HepG2 (cell line): ENCODE measurements at places on chromosomes 1 and 21. TPM values are rescaled to one million over a fixed set of nuclear protein-coding genes. Genes with fewer than 3 reads are reported as not detected.

GRCh38 chr1:22674410-22674749 lies 21.3 kb downstream of the C1QB start:
- DNase-seq: no peak

- no peak for DNase-seq
These were observed 3.8 kb downstream of the TRAF5 start for GRCh38 chr1:211330282-211330936.

- DNase-seq: peak; percentile 43
These were observed 45.7 kb downstream of the PSMG1 start for GRCh38 chr21:39137248-39138178.

GRCh38 chr1:225694151-225694603 lies 41.3 kb upstream of the ENAH start:
- peak; percentile 98 for DNase-seq

- DNase-seq: no peak
These were observed 2.4 kb downstream of the NUDT17 start for GRCh38 chr1:145847827-145848226.

DNA sequence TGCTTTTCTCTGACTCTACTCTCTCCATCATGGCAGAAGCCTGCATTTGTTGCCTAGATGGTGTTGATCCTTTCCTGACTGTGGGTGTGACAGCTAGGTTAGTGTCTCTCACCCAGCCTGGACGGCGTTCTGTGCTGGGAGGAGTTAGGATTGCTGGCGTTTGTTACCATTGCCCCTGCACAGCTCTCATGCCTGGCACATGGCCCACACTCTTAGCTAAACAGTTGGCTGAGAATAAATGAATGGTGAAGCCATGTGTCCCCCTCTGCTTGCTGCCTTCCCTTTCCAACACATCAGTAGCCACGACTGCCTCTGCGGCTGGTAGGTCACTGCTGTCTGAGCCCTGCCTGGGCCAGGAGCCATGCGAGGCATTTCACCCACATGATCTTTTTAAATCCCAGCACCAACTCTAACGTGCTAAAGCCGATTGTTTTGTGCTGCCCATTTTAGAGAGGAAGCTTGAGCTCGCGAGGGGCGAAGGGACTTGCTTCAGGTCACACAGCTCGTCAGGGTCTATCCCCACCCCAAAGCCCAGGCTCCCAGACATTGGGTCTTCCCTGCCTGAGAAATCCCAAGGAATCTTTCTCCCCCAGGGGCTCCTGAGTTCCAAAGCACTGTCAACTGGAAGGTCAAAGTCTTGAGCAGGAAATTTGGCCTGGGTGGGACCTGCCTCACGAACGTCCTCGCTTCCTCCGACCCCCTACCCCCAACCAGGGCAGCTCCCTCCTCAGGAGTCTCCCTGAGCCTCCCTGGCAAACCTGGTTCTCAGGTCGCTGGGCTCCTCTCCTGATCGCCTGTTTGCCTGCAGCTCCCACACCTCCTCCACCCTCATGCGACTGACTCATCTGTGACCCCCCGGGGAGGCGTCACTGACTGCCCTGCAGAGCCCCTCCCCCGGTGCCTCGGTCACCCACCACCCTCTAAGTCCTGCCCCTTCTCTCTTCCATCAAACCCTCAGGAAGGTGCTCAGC lies 271.7 kb upstream of the C1orf174 start:
- no peak for DNase-seq

The AGO4 gene
- 13.8 and 14.6 TPM in 2 replicates for polyA plus RNA-seq

DNA sequence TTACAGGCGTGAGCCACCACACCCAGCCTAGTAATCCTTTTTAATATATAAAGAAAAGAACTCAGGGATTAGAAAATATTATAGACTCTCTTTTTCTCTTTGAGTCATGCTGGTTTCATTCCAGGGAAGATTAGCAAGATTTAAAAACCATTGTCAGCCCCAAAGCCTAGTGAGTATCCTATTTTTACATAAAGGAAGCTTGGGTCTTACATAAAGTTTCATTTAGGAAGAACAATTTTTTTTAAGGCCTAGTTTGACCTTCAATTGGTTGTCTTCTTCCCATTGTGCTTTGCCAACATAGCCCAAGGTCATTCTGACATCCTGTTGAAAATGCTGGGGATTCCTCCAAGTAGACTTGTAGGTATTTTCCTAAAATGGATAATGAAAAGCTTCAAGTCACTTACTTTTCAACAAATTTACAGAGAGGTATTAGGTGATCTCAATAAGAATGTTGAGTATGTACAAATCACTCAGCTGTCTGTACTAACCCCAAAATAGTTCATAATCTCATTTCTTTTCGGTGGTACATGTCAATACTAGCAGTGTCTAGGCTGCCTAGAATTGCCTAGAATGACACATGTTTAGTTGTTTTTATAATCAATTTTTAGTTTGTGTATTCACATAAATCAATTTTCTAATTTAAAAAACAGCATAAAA lies 4.3 kb upstream of the KIF14 start:
- no peak for DNase-seq

DNA sequence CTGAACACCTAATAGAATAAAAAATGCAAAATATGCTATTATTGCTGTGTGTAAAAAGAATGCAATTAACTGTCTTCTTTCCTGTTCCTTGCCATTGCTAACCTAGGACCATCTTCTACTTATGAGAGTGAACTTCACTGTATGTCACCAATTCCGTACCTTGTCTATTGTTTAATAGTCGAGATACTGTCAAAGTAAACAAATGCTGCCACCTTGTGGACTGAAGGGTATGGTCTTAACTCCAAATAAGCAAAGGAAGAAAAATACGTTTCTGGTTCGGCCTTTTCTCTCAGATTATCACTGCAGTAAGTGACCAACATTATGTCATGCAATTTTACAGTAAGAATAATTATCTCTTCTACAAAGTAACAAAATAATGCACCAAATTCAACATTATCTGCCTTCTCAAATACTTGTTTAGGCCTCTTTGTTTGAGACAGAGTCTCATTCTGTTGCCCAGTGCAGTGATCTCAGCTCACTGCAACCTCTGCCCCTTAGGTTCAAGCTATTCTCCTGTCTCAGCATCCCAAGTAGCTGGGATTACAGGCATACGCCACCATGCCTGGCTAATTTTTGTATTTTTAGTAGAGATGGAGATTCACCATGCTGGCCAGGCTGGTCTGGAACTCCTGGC lies 133.4 kb downstream of the COP1 start:
- peak; percentile 57 for DNase-seq

The TAS1R1 gene
- 1.6 and 1.9 TPM in 2 replicates for polyA plus RNA-seq

DNA sequence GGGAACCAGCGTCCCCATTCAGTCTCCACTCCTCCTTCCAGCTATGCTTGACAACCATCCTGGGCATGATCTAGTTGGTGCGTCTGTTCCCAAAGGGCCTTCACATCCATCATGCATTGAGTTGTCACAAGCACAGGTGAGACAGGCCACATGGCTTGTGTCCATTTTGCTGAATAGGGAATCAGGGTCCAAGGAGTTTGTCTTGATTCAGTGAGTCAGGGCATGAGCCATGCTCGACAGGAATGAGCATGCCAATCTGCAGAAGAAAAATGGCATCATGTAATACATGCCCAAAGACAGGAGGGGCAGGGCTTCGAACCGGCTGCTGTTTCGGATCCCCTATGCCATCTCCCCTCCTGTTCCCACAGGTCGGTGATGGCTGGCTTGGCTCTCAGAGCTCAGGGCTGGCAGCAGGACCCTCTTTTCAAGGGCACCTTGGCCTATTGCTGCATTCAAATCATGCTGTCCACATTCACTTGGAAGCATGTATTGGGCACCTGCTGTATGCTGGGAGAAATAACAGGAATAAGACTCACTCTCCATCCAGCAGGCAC lies 44.5 kb downstream of the PKP1 start:
- DNase-seq: no peak

DNA sequence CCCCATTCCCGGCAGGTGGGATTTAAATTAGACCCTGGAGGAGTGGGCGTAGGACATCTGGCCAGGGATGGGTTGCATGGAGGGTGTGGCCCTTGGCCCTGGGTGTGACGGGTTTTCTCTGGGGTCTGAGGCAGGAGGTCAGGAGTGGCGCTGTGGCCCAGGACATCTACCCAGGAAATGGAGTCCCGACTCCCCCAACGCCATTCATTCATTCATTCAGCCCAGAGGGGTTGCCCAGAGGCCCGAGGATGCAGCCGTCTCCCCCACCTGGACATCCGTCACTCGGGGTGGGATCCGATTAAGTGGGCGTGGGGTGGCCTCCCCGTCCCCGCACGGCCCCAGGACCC lies 663 bp downstream of the ATP13A2 start:
- no peak for DNase-seq

DNA sequence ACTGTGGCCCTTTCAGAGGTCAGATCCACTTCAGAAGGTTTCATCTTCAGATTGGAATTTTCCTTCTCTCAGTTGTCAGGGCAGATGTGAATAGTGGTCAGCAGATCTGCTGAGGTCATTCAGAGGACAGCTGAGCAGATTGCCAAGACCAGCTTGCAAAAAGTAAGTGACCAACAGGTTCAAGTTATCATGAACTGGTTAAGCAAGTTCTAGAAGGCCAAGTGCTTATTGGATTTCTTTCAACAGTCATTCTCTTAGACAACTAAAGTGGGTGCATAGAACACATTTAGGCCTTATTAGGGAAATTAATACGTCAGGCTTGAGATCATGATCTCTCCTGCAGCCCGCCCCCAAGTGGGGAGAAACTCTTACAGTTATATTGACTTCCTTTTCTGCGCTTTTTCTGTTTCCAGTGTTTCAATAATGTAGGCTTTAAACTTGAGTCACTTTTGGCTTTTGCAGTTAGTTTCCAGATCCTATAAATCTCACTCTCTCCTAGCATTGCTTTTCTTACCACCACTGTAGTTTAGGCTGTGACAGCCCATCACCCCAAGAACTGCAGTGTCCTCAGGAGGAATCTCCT lies 96.4 kb downstream of the C1orf21 start:
- no peak for DNase-seq

DNA sequence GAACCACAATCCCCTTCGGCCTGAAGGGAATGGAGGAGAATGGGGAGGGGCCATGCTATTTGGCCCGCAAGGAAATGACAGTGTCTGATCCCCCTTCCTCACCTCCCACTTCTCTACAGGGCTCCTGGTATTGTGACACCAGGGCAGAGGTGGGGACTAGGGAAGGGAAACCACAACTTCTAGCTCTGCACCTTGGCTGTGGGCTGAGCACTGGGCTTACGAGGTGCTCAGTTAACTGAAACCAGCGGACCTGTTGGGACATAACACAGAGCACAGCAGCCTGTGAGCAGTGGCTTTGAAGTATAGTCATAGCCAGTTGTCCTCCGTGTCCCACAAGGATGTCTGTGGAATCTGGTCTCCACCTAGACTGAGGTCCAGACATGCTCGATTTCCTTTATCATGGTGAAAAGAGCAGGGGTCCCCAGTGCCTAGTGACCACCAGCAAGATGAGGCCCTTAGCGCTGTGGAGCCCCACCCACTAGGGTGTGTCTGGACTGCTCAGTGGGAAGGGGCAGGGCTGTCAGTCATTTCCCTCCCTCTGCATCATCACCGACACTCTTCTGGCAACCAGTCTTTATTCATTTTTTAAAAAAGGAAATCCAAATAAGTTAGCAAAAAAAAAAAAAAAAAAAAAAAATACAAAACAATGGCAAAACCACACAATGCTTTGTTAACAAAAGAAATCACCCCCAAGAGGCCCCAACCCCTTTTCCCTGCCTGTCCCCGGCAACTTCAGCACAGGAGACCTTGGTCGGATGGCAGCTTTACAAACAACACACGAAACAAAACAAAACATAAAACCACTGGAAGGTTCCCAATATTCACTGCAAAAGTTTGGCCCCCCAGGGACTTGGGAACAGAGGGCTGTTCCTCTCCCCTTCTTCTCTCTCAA lies 3.0 kb downstream of the MYOG start:
- DNase-seq: no peak

GRCh38 chr1:1782399-1783221 lies 4.3 kb upstream of the NADK start:
- DNase-seq: peak; percentile 57

DNA sequence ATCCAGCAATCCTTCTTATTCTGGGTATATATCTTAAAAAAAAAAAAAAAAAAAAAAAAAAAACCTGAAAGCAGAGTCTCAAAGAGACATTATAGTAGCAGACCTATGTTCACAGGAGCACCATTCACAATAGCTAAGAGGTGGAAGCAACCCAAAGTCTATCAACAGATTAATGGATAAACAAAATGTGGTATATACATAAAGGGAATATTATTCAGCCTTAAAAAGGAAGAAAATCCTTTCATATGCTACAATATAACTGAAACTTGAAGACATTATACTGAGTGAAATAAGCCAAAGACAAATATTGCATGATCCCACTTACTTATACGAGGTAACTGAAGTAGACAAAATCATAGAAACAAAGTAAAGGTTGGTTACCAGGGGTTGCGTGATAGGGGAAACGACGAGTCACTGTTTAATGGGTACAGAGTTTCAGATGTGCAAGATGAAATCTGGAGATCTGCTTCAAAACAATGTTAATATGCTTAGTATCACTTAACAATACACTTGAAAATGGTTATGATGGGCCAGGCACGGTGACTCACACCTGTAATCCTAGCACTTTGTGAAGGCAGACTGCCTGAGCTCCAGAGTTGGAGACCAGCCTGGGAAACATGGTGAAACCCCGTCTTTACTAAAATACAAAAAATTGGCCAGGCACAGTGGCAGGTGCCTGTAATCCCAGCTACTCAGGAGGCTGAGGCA lies 29.5 kb downstream of the PIK3R3 start:
- DNase-seq: no peak

The DCST1 gene
- polyA plus RNA-seq: 0.04 TPM in 1 of 2 replicates, not detected in the other

- DNase-seq: no peak
These were observed 77.7 kb upstream of the RGS4 start for GRCh38 chr1:162991444-162991843.

GRCh38 chr1:54814126-54814498 lies 13.0 kb upstream of the TTC22 start:
- DNase-seq: no peak
